ENCODE measurements at places on chromosomes 11 and 22. TPM values are rescaled to one million over a fixed set of nuclear protein-coding genes. Genes with fewer than 3 reads are reported as not detected.

The CNGA4 gene
- not detected for total RNA-seq

The NLRP6 gene
- total RNA-seq: not detected

The SLC43A3 gene
- 48.0 TPM for total RNA-seq

The SHANK3 gene
- 12.2 TPM for total RNA-seq

The TRIM51 gene
- not detected for total RNA-seq

Data from pulmonary artery endothelial cell (primary cell).